ENCODE measurements at places on chromosomes 11 and 22. TPM values are rescaled to one million over a fixed set of nuclear protein-coding genes. Genes with fewer than 3 reads are reported as not detected.

DNA sequence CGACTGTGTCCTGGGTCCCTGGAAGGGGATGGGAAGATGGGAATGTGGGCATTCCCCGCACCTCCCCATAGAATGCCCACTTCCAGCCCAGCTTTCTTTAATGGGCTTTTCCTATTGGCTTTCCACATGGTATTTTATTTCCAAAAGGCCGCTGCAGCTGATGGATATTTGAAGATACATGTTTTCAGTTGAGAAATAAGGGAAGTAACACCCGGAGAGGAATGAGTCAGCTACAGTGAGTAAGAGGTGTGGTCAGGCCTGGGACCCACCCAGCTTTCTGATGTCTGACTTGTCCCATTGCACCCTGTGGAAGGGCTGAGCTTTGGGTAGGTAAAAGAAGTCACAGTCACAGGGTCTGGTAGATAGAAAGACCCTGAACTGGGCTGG lies 476.9 kb downstream of the MIAT start:
- no peak overlapping the region for H3K4me3 ChIP-seq
- DNase-seq, result no peak
- H3K4me1 ChIP-seq, result peaks cover 17% of the 10 kb centered on the region
- no peak overlapping the region for H3K27ac ChIP-seq
- peaks cover 9% of the 10 kb centered on the region for H3K36me3 ChIP-seq
- H3K27me3 ChIP-seq, result peaks cover 13% of the 10 kb centered on the region

DNA sequence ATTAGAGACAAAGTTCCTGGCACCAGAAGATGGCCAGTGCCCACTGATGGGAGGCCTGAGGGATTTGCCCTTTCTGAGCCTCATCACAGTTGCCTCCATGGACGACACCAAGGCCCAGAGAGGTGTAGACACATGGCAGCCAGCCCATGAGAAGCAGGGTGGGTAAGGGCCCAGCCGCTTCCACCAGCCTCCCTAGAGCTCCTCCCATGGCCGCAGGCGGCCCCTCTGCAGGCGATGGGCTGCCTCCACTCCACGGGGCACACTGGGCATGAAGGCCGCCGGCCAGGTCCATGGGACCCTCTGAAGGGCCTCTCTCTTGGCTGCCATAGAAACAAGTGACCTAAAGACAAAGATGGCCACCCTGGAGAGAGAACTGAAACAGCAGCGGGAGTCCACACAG lies 14.5 kb downstream of the CCDC157 start:
- H3K4me3 ChIP-seq, result no peak overlapping the region
- peaks cover 17% of the 10 kb centered on the region for H3K27me3 ChIP-seq
- H3K36me3 ChIP-seq, result peaks cover 4% of the 10 kb centered on the region
- H3K4me1 ChIP-seq, result peaks cover 27% of the 10 kb centered on the region
- no peak overlapping the region for H3K27ac ChIP-seq

The ARHGEF17 gene
- total RNA-seq, result 43.3 TPM

DNA sequence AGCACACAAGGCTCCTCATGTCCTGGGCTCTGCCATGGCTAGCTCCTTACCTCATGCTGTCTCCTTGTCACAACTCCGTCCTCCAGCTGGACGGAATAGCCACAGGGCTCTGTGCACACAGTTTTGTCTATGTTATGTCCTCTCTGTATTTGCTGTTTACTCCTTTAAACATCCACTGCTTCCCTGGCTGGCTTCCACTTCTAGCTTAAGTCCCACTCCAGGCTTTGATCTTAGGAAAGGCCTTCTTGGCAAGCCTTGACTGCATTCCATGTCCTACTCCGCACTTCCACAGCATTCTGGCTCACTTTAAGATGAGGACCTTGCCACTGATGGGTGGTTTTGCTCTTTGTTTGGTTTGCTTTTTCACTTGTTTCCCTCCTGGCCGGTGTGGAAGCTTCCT lies 22.9 kb upstream of the ROBO3 start:
- H3K27me3 ChIP-seq, result peaks cover 55% of the 10 kb centered on the region
- no peak overlapping the region for H3K27ac ChIP-seq
- no peak for DNase-seq
- peaks cover 4% of the 10 kb centered on the region for H3K4me1 ChIP-seq
- H3K4me3 ChIP-seq, result no peak overlapping the region

DNA sequence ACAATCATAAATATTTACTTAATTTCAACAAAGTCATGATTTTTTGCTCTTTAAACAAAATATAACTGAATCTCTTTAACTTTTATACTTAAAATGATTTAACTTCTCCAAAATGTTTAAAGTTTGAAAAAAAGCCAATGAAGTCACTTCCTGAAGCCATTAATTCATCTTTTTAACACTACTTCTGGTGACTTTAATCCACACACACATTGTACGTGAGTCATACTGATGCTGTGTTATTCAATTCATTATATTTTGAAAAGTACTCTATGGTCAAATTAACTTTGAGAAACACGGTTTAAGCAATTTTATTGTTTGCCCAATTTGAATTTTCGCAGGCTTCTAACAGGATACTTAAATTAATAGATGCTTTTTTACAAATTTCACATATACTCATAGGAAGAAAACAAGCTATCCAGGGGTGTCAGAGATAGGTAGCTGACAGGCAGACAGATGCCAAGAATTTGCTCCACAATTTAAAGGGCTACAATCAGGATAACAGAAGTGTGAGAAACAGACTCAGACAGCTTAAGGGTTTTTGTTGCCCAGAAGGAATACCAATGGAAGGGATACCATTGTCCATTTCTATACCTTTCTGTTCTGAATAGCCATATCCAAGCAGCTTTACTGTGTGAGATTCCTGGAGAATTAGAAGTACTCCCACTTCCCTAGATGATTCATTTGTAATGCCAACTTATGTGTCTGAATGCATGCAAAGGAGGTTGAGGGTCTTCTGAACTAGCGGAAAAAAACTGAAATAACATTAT lies 118.4 kb downstream of the RBFOX2 start:
- H3K36me3 ChIP-seq, result no peaks in the 10 kb centered on the region
- H3K4me1 ChIP-seq, result peaks cover 39% of the 10 kb centered on the region
- DNase-seq, result no peak
- no peak overlapping the region for H3K27ac ChIP-seq
- no peak overlapping the region for H3K4me3 ChIP-seq

GRCh38 chr11:58637371-58637770 lies 14.9 kb downstream of the CNTF start:
- H3K4me1 ChIP-seq, result no peaks in the 10 kb centered on the region
- no peak overlapping the region for H3K27ac ChIP-seq
- no peaks in the 10 kb centered on the region for H3K27me3 ChIP-seq
- H3K36me3 ChIP-seq, result no peaks in the 10 kb centered on the region
- H3K4me3 ChIP-seq, result no peak overlapping the region

GRCh38 chr11:15843309-15843872 lies 513.0 kb downstream of the SOX6 start:
- no peak overlapping the region for H3K4me3 ChIP-seq
- no peaks in the 10 kb centered on the region for H3K27me3 ChIP-seq
- H3K27ac ChIP-seq, result no peak overlapping the region
- DNase-seq, result no peak

The PITPNM1 gene
- 25.6 TPM for total RNA-seq

GRCh38 chr11:130890039-130890745 lies 26.1 kb downstream of the SNX19 start:
- H3K4me1 ChIP-seq, result peaks cover 4% of the 10 kb centered on the region
- H3K36me3 ChIP-seq, result no peaks in the 10 kb centered on the region
- no peak overlapping the region for H3K27ac ChIP-seq
- no peaks in the 10 kb centered on the region for H3K27me3 ChIP-seq
- no peak overlapping the region for H3K4me3 ChIP-seq

The F2 gene
- total RNA-seq, result 0.29 TPM

DNA sequence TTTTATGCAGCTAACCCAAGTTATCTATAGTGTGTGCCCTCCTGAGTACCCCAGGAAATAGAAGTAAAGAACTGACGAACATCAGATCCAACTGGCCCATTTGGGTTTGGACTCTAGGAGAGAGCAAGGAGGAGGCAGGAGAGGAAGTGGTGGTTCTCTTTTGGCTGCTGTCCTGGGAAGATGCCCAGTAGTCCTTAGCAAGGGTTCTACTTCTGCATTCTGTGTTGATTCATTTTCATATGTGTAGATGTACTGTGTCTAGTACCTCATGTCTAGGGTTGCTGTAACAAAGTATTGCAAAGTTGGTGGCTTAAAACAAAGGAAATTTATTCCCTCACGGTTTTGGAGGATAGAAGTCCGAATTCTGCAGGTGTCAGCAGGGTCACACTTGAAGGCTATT lies 6.6 kb upstream of the MMP27 start:
- no peak overlapping the region for H3K27ac ChIP-seq
- H3K27me3 ChIP-seq, result no peaks in the 10 kb centered on the region
- no peak for DNase-seq
- H3K36me3 ChIP-seq, result no peaks in the 10 kb centered on the region

GRCh38 chr11:62241095-62241494 lies 944 bp upstream of the SCGB1D2 start:
- H3K27ac ChIP-seq, result no peak overlapping the region
- H3K27me3 ChIP-seq, result no peaks in the 10 kb centered on the region
- no peak overlapping the region for H3K4me3 ChIP-seq
- no peak for DNase-seq
- H3K4me1 ChIP-seq, result no peaks in the 10 kb centered on the region

The SUSD2 gene
- 123 TPM for total RNA-seq

The OR51B4 gene
- not detected for total RNA-seq

DNA sequence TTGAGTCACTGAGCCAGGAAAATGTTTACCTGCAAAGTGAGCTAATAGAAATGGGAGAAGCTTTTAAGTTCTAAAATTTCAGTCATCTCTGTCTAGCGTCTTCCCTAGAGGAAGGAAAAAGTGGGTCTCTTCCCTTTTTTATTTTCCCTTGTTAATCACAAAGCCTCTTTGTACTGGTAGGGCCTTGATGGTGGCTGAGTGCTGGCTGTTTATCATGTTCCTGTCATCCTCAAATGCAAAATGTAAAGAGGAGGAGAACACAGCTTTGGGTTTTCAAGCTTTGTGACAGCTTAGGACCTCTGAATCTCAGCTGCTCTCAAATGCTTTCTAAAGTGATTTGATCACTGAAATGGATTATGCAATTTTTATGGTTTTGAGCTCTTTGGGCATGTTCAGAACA lies 222.0 kb downstream of the TMEM135 start:
- H3K36me3 ChIP-seq, result no peaks in the 10 kb centered on the region
- peak overlapping the region; percentile 94 for H3K27ac ChIP-seq
- no peak for DNase-seq
- H3K4me1 ChIP-seq, result peaks cover 17% of the 10 kb centered on the region
- peaks cover 2% of the 10 kb centered on the region for H3K27me3 ChIP-seq
- no peak overlapping the region for H3K4me3 ChIP-seq

The IRF7 gene
- total RNA-seq, result 17.7 TPM

GRCh38 chr11:109730669-109731068 lies 308.7 kb downstream of the C11orf87 start:
- H3K4me1 ChIP-seq, result peaks cover 7% of the 10 kb centered on the region
- H3K36me3 ChIP-seq, result no peaks in the 10 kb centered on the region
- no peak overlapping the region for H3K27ac ChIP-seq
- H3K27me3 ChIP-seq, result no peaks in the 10 kb centered on the region

The YDJC gene
- 10.3 TPM for total RNA-seq

- H3K27me3 ChIP-seq, result peaks cover 15% of the 10 kb centered on the region
- DNase-seq, result no peak
- H3K4me1 ChIP-seq, result no peaks in the 10 kb centered on the region
- H3K4me3 ChIP-seq, result no peak overlapping the region
Measured at GRCh38 chr22:32562401-32562800, 87.8 kb downstream of the FBXO7 start.

DNA sequence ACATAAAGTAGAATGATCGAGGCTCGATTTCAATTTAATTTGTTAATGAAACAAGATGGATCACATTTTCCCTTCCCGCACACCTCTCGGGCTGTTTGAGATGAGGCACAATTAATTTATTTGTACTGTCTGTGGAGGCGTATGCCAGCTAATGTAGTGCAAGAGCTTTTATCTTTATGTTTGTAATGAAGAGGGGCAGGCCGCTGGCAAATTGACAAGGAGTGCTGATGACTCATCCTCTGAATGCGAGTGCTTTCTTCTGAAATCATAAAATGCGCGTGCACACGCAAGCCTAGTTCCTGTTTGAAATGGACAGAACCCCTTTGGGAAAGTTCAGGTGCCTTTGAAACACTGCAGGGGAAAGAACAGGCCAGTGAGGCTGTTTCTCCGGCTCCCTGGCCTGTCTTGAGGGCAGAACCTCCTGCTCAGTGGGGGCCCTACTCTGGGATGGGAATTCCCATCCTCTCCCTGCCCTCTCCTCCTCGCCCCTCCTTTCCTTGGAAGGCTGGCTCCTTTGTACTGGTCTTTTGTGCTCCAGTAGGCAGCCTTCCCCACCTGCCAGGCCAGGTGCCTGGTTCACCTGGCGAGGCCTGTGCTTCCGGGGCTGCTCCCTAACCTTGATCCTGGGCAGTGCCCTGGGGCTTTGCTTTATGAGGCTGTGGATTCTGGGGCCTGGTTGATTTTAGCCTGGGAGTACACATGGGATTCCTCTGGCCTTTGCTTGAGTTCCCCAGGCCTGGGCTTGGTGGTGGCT lies 50.3 kb downstream of the TEAD1 start:
- no peaks in the 10 kb centered on the region for H3K36me3 ChIP-seq
- H3K27ac ChIP-seq, result no peak overlapping the region
- H3K27me3 ChIP-seq, result peaks cover 5% of the 10 kb centered on the region
- H3K4me3 ChIP-seq, result no peak overlapping the region

DNA sequence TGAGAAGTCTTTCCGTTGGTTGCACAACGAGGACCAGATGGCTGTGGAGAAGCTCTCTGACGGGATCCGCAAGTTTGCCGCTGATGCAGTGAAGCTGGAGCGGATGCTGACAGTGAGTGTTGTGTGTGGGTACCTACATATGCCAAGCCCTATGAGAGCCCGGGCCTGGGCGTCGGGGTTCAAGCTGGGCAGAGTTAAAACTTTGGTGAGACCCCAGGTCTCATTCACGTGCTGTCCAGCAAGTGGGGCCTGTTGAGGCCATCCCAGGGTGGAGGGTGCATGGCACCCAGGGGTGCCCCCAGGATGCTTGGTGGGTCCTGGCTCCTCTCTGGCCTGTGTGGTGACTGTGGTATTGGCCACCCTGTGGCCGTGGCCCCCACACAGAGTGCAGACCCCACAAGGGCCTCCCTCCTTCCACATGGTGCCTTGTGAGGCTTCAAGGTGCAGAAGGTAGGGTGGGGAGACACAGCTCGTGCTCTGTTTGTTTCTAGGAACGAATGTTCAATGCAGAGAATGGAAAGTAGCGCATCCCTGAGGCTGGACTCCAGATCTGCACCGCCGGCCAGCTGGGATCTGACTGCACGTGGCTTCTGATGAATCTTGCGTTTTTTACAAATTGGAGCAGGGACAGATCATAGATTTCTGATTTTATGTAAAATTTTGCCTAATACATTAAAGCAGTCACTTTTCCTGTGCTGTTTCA lies 12.8 kb downstream of the GATD1 start:
- peaks cover 11% of the 10 kb centered on the region for H3K27me3 ChIP-seq
- H3K36me3 ChIP-seq, result peaks cover 5% of the 10 kb centered on the region
- peaks cover 9% of the 10 kb centered on the region for H3K4me1 ChIP-seq
- peak overlapping the region; percentile 75 for H3K27ac ChIP-seq

GRCh38 chr22:22928666-22929380 lies 41.2 kb downstream of the IGLL5 start:
- H3K4me1 ChIP-seq, result no peaks in the 10 kb centered on the region
- H3K27ac ChIP-seq, result no peak overlapping the region
- H3K4me3 ChIP-seq, result no peak overlapping the region

- H3K4me1 ChIP-seq, result no peaks in the 10 kb centered on the region
- H3K27ac ChIP-seq, result no peak overlapping the region
- no peaks in the 10 kb centered on the region for H3K36me3 ChIP-seq
- peaks cover 6% of the 10 kb centered on the region for H3K27me3 ChIP-seq
- DNase-seq, result no peak
Measured at GRCh38 chr11:128291835-128292234, 295.5 kb downstream of the ETS1 start.

- peaks cover 6% of the 10 kb centered on the region for H3K27me3 ChIP-seq
- H3K4me3 ChIP-seq, result peak overlapping the region; percentile 99
- H3K27ac ChIP-seq, result peak overlapping the region; percentile 96
- no peaks in the 10 kb centered on the region for H3K36me3 ChIP-seq
- DNase-seq, result peak; percentile 91
- H3K4me1 ChIP-seq, result peaks cover 7% of the 10 kb centered on the region
Measured at GRCh38 chr11:125625630-125626287, 796 bp downstream of the CHEK1 start.

Data from glutamatergic neuron (in vitro differentiated cells).